IMR-90 (cell line): ENCODE measurements at places on chromosomes 3 and 15. TPM values are rescaled to one million over a fixed set of nuclear protein-coding genes. Genes with fewer than 3 reads are reported as not detected.

DNA sequence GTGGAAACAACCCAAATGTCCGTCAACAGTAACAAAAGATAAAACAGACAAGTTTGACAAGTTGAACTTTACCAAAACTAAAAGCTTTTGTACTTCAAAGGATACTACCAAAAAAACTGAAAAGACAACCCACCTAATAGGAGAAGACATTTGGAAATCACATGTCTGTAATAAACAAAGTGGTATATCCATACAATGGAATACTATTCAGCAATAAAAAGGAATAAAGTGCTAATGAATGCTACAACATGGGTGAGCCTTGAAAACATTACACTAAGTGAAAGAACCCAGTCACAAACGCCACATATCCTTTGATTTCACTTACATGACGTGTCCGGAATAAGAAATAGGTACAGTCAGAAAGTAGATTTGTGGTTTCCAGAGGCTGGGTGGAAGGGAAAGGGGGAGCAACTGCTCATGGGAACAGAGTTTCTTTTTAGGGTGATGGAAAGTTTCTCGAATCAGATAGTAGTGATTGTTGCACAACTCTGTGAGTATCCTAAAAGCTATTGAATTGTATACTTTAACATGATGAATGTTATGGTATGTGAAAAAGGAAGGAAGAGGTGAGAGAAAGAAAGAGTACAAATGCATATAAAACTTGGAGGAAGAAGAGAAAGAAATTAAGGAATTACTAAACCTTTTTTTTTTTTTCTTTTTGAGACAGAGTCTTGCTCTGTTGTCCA lies 72.7 kb upstream of the ABHD2 start:
- DNase-seq, result no peak
- H3K27ac ChIP-seq, result no peak overlapping the region
- peaks cover 9% of the 10 kb centered on the region for H3K4me1 ChIP-seq
- no peak overlapping the region for H3K4me3 ChIP-seq
- no peaks in the 10 kb centered on the region for H3K36me3 ChIP-seq

DNA sequence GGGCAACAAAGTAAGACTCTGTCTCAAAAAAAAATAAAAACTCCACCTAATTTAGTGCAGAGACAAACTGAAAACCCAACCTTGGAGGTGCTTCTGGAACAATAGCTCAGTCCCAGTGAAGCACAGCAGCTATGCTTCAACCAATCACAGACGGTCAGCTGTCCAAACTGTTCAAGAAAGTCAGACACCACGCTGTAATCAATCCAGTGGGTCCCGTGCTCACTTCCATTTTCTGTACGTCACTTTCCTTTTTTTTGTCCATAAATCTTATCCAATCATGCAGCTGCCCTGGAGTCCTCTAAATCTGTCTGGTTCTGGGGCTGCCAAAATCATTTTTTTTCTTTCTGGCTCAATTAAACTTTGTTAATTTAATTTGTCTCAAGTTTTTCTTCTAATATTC lies 93.6 kb upstream of the FAM174B start:
- H3K27ac ChIP-seq, result no peak overlapping the region
- H3K4me1 ChIP-seq, result no peaks in the 10 kb centered on the region
- DNase-seq, result no peak
- no peaks in the 10 kb centered on the region for H3K27me3 ChIP-seq

GRCh38 chr3:72303926-72304325 lies 519.0 kb upstream of the PROK2 start:
- H3K4me3 ChIP-seq, result no peak overlapping the region
- no peak overlapping the region for H3K27ac ChIP-seq
- no peaks in the 10 kb centered on the region for H3K4me1 ChIP-seq
- H3K36me3 ChIP-seq, result no peaks in the 10 kb centered on the region
- no peak for DNase-seq

PCSK6 gene
- not detected in 2 replicates for total RNA-seq

FOXB1 gene
- total RNA-seq, result not detected in 2 replicates

- no peak for DNase-seq
- no peak overlapping the region for H3K27ac ChIP-seq
- peaks cover 21% of the 10 kb centered on the region for H3K27me3 ChIP-seq
- no peaks in the 10 kb centered on the region for H3K4me1 ChIP-seq
- H3K36me3 ChIP-seq, result no peaks in the 10 kb centered on the region
- H3K4me3 ChIP-seq, result no peak overlapping the region
Measured at GRCh38 chr15:31255176-31255510, 71.5 kb upstream of the KLF13 start.

- H3K36me3 ChIP-seq, result no peaks in the 10 kb centered on the region
- no peaks in the 10 kb centered on the region for H3K27me3 ChIP-seq
- no peak overlapping the region for H3K4me3 ChIP-seq
Measured at GRCh38 chr3:165555785-165556184, 281.4 kb downstream of the BCHE start.
